Activated T-cell treated with anti-CD3 and anti-CD28 coated beads, Interleukin-2, amount 50 U/mL, for 48 hours (primary cell): ENCODE measurements at places on chromosomes 16 and 17.

DNA sequence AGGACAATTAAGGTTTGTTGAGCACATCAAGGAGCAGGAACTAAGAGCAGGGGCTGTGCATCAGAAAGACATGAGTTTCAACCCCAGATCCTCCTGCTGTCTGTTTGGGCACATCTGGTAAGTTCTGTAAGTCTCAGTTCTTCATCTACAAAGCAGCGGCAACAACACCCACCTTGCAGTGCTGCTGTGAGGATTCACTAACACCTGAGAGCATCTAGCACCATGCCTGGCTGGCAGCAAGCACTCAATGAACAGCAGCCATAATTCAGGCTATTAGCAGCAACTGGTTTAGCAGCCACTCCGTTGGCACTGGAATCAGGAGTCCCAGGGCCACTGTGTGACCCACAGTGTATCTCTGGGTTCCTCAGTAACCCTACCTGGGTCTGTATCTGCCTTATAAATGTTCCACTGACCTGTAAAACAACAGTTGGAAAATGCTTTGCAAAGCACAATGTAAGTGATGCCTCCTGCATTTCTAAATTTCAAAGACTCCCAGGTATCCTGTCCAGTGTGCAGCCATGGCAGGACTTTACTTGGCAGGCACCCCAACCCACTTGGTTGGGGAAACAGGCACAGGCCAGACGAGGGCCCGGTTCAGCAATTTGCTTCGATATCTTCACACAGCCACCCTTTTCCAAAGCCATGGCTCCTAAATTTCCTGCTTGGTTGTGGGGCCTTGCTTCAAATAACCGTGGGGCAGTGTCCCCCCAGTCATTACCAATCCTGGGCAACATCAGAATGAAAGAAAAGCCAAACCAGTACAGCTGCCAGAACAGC, 4.2 kb downstream of the ST3GAL2 start:
- no peak for DNase-seq

GRCh38 chr16:49354101-49354500, 19.5 kb upstream of the C16orf78 start:
- DNase-seq: no peak

GRCh38 chr17:68777856-68778694, 176.9 kb upstream of the FAM20A start:
- DNase-seq: no peak

GRCh38 chr17:7916808-7917207, 719 bp upstream of the RNF227 start:
- DNase-seq: no peak
